HS-5 (cell line): ENCODE measurements at places on chromosomes 4 and X.

DNA sequence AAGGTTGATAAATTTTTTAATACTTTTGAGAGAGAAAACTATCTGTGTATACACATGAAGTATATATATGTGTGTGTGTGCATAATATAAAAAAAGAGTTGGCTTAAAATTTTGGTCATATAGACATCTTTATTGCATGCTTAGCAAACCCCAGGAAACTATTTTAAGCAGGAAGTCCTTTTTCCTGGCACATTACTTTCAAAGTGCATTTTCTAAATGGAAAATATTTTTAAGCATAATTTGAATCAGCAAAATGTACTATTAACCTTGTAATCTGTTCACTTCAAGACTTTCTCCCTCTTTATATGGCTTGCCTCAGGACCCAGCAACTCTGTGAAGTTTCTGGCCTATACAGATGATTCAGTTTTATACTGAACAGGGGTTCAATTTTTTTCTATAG, 106.3 kb downstream of the CDS1 start:
- DNase-seq, result no peak

GRCh38 chrX:44974451-44974850, 101.5 kb downstream of the KDM6A start:
- DNase-seq, result peak; percentile 10

DNA sequence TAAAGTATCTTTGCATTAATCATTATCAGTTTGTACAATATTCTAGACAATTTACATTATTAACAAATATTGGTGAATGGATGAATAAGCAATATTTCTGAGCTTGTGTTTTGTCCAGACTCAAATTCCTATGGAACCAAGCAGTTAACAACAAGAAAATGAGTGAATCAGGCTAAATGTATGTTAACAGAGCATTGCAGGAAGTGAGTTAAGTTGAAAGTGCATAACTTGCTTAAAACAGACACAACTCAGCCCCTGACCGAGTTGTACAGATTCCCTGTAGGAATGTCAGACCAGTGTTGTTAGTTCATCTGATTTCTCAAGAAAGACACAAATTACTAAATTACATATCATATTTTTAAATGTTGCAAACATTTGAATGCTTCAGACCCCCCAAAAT, 23.7 kb upstream of the CSN1S1 start:
- peak; percentile 38 for DNase-seq

GRCh38 chrX:139106069-139106468, 394.6 kb upstream of the FGF13 start:
- DNase-seq, result peak; percentile 39

DNA sequence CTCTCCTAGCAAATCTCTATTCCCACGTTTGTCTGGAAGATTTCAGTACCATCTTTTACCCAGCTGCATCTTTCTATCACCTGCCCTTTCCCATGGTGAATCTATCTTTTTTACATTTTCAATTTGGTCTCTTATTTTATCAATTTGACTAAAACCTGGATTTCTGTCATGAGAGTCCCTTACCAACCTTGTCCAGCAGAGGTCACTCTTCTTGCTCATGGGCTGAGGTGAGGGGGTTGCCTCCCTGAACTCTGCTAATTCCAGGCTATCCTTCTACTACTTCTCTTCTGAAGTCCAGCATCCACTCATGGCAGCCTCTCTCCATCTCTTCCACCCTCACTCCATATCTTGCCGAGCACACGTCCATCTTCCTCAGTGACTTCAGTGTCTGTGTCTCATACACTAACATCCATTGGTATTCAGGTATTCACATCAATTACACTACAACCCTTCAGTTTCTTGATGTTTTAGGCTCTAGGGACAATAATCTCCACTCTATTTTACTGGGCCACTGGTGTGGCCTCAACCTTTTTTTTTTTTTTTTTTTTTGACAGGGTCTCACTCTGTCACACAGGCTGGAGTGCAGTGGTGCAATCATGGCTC, 17.8 kb upstream of the ZNF827 start:
- no peak for DNase-seq

DNA sequence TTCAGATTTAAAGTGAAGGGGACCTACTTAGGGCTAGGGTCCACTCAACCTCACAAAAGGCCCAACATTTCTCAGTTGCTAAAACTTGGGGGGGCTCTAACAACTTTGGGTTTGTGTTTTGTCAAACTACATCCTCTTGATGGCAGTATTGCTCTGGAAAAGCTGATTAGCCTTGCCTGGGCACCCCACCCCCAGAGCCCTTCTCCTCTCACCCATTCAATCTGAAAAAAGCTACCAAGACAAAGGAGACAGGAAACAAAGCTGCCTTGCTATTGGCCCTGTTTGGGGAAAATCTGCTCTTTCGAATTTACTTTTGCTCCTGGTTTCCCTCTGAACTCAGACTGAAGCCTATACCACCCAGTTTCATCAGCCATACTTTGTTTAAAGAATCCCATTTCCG, 195.2 kb upstream of the STK26 start:
- DNase-seq, result no peak

DNA sequence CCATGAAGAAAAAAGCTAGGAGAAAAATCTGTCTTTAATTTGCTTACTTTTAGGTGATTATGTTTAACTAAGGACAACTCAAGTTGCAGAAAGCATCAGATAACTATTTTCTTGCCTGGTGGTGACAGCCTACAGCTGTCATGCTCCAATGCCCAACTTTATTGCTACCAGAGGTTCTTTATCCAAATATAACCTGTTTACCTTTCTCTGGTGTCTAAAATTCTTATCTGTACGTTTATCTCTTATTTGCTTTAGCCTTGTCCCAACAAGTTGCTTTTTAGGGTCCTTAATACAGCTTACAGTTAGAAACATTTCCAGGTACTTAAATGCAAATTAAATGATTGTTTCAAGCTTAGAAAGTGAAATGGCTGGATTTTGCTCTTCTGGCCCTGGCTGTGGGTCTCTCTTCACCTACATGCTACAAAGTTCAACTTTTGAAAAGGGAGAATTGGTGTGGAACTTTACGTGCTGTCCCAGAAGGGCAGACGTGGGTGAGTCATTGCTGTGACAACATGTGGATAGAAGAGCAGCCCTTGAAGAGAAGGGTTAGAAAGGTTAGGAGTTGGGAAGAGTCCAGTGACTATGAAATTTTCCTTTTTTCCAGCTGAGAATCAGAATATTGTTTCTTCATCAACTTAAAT, 60.7 kb downstream of the HPGD start:
- no peak for DNase-seq

GRCh38 chrX:39753293-39753996, 344.3 kb downstream of the BCOR start:
- no peak for DNase-seq

DNA sequence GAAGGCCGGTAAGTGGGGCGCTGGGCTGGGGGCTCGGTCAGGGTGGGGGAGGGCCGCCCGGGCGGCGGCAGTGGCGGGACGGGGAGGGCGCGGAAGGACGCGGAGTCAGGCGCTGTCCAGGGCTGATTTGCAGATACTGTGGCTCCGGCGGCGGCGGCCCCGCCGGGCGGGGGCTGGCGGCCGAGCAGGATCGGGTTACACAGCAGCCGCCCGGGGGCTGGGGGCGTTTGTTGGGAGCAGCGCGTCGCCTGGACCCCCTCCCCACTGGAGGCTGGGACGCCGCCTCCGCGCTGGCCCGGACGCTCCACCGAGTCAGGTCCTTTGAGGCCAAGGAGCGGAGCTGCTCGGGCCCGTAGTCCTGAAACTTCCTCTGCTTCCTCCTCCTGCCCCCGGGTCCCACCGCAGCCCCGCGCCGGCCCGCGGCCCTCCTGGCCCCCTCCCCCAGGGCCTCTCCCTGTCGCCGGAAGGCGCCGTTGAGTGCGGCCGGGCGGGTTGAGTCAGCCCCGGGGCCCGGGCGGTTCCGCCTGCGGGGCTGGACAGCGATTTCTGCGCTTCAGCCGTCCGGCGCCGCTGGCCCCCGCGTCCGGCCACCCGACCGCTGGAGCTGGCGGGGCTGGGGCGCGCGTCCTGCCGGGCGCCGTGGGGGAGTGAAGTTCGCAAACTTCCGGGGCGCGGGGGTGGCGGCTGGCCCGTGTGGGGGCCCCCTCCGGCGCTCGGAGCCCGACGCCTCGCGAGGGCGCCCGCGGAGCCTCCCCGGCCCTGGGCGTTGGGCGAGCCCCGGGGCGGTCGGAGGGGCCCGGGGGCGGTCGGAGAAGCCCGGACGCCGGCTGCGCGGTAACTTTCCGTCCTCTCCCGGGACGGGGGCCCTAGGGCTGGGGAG, 746 bp downstream of the REST start:
- DNase-seq, result peak; percentile 9

GRCh38 chrX:39443240-39443639, 642.0 kb downstream of the MID1IP1 start:
- no peak for DNase-seq

DNA sequence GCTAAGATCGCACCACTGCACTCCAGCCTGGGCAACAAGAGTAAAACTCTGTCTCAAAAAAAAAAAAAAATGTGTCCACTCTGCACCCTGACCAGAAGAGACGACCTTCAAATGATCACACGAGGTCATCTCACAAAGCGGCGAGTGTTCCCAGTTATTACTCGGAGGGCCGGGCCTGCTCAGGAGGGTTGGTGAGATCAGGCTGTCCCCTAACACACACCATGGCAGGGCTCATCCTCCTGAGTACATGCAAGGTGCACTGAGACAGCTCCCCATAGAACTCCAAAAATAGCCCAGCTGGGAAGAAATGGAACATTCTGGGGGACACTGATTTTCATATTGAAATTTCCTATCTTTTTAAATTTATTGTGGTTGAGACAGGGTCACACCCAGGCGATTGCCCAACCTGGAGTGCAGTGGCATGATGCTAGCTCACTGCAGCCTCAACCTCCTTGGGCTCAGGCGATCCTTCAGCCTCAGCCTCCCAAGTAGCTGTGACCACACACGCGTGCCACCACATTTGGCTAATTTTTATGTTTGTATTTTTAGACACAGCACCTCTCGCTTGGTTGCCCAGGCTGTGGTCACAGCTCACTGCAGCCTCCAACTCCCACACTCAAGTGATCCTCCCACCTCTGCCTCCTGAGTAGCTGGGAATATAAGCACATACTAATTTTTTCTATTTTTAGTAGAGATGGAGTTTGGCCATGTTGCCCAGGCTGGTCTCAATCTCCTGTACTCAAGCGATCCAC, 51.5 kb downstream of the DHRSX start:
- no peak for DNase-seq

GRCh38 chr4:54497947-54498346, 159.8 kb upstream of the KIT start:
- DNase-seq, result no peak

GRCh38 chrX:113212052-113212451, 371.4 kb upstream of the AMOT start:
- DNase-seq, result no peak

DNA sequence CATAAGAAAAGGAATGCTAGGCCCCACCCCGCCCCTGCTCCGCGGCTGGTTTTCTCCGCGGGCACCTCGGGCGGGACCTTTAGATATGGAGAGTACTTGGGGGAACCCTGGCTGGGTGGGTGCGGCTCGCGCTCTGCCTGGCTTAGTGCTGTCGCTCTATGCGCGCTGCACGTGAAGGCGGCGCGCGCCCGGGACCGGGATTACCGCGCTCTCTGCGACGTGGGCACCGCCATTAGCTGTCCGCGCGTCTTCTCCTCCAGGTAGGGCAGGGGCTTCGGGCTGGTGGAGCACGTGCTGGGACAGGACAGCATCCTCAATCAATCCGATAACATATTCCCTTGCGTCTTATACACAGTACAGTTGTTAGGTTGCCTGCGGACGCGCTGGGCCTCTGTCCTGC, 56.0 kb downstream of the MAGEB10 start:
- DNase-seq, result no peak

DNA sequence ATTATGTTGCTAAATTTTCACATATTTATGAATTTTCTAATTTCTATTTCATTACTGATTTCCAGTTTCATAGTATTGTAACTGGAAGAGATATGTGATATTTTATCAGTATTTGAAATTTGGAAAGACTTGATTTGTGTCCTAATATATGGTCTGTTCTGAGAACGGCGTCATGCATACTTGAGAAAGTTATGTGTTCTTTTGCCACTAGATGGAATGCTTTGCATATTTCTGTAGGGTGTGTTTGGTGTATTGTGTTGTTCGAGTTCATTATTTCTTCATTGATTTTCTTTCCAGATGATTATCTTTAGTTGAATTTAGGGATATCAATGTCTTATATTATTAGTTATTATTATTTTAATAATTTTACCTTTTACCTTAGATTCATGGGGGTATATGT, 110.6 kb upstream of the ITM2A start:
- no peak for DNase-seq

- peak; percentile 10 for DNase-seq
Observed at GRCh38 chr4:10554694-10555093, 97.5 kb upstream of the ZNF518B start.

- no peak for DNase-seq
Observed at GRCh38 chrX:19715711-19716638, 171.4 kb downstream of the SH3KBP1 start.

DNA sequence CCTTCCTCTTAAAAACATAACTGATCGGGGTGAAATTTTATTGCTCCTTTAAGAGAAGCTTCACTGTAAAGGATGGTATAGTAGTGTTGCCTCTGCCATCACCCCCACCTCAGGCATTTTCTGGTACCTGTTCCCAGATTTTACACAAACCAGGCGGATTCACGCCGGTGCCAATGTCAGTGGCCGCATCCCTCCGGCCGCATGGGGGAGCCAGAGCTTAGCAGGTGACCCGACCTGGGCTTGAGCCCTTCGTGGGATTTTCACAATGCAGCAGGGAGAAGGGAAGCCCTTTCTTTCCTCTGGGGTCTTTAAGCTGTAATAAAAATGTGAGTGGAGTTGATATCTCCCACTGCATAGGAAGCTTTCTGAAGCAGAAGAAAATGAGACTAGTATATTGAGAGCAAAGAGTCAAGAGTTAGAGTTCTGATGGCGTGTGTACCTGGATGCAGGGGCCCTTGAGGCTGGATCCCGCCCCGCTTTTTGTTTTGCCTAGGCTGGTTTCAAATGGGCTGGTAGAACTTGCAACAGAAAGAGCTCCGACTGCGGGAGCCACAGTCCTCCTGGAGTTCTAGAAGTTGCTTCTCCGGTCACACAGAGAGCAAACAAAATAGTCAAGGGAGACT, 59.4 kb downstream of the POLR2B start:
- no peak for DNase-seq

DNA sequence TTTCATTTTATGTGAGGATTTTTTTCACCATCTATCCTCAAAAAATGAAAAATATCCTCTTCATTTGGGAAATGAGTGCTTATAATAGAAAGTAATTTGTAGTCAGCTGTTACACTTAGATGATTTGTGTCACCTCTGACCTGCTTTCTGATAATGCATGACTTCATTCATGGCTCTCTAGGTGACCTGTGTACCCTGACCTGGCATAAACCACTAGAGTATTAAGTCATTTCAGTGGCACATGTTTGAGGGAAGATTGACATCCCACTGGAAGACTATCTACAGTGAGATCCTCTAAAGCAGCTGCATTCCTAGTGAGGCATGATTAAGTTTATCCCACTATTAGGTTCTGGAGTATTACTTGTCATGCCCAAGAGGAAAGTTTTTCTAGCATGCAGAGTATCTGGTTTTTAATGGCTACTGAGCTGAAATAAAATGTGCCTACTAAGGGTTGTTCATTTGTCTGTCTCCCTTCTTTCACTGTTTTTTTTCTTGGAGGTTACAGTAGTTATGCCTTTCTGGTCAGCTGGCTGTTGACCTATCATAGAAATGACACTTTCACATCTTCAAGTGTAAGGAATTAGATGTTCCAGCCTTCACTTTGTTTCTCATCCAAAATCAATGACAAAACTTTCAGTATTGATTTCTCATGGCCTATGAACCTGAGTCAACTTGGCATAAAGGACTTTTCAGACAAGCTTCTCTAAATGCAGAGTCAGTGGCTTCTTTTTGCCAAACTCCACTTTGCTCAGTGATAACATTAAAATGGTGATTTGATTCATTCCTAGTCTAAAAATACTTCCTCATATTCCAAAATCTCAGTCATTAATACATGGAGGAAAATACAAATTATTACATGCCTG, 33.1 kb downstream of the TET2 start:
- no peak for DNase-seq
